CD4-positive, alpha-beta T cell treated with Interleukin-15 for 4 hours (primary cell): ENCODE measurements at places on chromosomes 4 and X.

- DNase-seq: no peak
Observed at GRCh38 chr4:174749091-174749490, 80.0 kb downstream of the GLRA3 start.

DNA sequence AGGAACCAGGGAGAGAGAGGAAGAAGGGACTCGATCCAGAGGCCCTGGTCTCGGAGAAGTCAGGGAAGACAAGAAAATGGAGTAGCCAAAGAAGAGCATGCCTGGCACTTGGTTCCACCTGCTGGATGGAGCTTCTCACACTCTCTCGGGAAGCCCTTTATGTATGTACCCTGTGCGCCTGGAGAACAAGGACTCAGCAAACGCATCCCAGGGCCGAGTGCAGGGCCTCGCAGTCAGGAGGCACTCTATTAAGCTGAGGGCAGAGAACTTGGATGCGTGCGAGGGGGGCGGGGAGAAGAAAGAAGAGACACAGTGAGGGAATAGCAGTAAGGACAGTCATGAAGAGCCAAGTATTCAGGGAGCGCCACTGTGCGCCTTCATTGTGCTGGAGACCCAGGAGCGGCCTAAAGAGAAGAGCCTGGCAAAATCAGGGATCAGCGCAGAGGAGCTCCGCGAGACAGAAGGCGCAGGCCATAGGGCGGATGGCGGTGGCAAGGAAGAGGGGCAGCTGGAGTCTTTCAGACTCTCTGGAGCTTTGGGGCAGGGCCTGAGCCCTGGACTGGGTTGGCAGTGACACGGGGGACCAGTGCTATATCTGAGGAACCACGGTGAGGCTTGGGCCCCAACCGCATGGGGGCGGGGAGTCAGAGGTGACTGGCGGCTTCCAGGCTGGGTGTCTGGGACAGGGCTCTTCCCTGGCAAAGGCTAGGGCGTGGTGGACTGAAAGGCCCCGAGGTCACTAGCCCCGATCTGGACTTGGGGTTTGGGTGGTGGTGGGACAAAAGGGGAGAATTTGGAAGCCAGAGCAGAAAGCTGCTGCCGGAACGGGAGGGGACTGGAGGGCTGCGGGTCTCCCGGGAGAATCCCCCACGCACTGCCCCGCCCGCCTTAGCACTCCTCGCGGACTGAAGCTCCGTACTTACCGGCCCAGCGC lies 1.9 kb upstream of the SEPTIN6 start:
- DNase-seq: no peak

DNA sequence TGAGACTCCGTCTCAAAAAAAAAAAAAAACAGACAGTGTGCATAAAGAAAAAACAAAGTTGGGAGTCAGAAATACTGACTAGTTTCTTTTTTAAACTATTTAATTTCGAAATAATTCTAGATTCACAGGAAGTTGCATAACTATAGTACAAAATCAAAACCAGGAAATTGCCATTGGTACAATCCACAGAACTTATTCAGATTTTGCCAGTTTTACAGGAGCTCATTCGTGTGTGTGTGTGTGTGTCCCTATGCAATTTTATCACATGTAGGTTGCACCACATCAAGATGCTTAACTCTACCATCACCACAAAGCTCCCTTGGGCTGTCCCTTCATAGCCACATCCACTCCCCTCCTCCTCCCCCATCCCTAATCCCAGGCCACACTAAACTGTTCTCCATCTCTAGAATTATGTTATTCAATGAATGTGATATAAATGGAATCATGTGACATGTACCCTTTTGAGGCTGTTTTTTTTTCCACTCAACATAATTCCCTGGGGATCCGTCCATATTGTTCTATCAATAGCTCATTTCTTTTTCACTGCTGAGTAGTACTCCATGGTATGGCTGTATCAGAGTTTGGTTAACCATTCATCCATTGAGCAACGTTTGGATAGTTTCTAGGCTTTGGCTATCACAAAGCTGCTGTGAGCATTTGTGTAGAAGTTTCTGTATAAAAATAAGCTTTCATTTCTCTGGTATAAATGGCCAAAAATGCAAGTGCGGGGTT lies 16.3 kb upstream of the DDX3X start:
- DNase-seq: no peak

DNA sequence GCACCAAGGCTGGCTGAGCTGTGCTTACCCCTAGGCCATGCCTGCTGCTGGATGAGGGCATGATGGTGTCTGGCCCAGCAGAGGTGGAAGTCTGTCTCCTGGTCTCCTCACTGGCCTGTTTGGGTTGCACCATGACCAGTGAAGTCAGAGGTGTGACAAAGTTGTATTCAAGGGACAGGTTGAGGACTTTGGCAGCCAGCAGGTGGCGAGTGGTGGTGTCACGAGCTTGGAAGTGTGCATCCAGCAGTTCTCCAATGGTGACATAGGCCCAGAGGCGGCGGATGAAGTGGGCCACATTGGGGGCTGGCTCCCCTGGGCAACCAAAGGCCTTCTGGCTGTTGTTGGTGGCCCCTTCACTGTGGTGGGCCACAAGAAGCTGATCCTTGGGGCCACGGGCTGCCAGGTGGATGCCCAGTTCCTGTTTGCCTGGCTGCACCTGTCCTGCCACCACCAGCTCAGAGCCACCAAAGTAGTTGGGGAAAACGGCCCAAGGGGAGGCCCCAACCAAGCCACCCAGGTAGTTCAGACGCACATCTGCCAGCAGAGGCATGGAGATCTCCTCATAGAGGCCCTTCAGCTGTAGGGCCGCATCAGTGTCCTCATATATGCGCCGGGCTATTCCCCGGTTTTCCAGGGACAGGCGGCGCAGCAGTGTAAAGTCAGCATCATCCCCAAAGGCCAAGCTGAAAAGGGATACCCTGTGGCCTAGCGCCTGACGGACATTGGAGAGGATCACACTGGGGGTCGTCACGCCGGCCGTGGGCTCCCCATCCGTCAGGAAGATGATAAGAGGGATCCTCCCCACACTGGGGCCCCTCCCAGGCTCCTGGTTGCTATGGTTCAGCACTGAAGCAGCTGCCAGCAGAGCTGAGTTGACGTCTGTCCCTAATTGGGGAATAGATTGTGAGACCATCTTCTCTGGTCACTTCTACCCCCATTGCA lies 39.7 kb downstream of the ITIH6 start:
- no peak for DNase-seq

DNA sequence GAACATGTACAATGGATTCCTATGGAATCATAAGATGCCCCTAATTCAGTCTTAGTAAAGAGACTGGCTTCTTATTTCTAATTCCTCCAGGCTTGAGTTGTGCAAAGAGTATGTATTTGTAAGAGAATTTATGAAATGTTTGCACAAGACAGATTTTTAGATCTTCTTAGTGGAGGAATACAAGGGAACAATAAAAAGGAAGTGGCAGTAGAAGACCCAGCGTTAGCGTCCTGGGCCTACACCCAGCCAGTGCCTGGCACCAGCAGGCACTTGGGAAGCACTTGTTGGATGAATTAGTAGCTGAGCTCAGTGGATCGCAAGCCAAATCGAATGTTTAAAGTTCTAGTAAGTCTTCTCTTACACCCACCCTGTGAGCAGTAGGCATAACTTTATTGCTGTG lies 157.4 kb downstream of the PTTG2 start:
- no peak for DNase-seq

DNA sequence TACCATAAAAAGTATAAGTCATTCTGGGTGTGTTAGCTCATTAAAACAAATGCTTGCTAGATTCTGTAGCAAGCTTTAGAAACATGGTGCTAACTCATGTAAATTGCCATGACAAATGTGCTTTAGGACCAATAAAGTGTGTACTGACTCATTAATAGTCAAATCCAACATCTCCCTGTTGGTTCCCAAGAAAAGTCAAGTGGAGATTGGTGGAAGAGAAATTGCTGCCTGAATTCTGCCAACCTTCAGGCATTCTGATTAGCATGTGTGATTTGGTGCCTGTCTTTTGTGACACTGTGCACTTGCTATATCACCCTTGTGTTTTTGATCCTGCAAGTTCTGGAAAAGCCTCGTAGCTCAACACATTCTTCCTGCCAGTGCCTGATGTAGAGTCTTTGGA lies 503.8 kb upstream of the BOD1L1 start:
- DNase-seq: no peak
